ENCODE measurements at places on chromosomes 6 and 20.

DNA sequence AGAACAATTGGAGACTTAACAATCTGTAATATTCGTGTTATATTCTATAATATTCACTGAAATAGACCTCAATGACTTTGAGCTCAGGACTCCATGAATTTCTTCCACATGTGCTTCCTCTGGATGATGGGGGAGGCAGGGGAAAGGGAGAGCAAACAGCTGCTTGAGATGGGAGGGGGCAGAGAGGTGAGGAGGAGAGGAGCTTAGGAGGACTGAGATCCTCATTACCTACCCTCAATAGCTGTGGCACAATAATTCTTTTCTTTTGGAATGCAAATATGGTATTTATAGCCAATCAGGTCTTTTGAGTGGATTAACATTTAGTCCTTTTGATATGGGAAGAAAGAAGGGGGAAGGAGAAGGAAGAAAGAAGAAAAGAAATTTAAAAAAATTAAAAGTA is 64.1 kb upstream of the ZNF217 start:
- no peak for DNase-seq

GRCh38 chr6:159121486-159121885 is 47.7 kb upstream of the FNDC1 start:
- no peak for DNase-seq

DNA sequence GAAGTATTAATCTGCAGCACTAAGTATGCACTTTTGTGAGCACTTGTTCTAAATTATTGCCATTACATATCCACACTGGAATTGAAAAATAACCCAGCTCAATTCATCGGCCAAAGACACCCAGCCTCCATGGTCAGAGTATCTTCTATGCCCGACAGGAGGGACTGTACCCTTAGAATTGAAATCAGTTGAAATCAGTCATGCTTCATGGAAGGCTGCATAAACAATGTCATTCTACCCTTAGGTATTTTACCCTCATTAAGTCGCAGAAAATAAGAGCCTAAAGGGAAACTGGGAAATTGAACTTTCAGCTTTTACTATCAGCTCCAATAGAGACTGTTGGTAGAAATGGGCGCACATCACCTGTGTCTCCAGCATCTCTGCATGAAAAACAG is 2.9 kb upstream of the RAMACL start:
- DNase-seq: no peak

DNA sequence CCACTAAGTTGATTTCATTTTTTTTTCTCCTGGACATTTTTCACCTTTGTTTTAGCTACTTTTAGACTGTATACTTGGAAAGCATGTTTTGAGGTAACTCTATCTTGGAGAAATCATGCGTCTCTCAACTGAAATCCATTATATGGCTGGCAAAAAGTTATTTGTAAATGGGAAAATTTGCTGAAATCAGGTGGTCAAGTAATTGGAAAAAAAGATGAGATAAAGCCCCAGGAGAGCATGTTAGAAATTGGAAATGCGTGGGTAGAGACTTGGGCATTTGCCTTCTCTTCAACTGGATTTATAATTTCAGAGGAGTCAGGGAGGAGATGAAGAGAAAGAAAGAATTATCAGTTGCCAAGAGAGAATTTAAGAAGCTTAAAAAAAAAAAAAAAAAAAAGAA is 217.1 kb upstream of the MAP3K7 start:
- no peak for DNase-seq

DNA sequence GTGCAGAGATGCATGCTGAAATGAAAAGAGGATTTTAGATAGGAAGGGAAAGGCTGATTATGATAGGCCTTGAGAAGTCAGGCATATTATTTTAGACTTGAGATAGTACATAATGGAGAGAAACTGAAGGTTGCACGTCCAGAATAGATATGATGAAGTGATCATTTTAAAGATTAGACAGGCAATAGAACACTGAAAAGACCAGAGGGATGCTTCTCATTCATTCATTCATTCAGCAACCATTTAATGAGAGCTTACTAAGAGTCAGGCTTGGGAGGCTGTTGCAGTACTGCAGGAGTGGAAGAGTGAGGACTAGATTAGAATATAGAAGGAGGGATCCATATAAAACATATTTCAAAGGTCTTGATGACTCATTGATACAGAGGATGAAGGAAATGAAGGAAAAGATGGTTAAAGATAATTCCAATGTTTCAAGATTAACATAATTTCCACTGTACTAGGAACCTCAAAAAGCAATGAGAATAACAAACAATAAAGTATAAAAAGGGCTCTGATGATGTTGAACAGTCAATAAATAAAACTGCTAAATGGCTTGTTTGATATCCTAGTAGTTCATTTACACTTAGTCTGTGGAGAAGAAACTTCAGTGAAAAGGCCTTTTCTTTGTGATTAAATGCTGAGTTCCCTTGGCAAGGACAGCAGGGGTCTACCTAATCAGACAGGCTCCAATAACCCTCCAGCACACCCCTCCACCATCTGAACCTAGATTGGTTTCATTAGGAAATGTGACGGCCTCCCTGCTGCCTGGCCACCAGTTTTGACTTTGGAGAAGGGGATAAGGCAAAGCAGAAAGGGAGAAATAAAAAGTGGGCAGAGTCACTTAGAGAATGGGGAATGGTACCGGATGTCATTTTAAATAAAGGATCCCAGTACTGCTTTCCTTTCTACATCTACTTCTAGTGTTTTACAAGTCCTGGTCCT is 5.3 kb upstream of the FBXO9 start:
- no peak for DNase-seq

DNA sequence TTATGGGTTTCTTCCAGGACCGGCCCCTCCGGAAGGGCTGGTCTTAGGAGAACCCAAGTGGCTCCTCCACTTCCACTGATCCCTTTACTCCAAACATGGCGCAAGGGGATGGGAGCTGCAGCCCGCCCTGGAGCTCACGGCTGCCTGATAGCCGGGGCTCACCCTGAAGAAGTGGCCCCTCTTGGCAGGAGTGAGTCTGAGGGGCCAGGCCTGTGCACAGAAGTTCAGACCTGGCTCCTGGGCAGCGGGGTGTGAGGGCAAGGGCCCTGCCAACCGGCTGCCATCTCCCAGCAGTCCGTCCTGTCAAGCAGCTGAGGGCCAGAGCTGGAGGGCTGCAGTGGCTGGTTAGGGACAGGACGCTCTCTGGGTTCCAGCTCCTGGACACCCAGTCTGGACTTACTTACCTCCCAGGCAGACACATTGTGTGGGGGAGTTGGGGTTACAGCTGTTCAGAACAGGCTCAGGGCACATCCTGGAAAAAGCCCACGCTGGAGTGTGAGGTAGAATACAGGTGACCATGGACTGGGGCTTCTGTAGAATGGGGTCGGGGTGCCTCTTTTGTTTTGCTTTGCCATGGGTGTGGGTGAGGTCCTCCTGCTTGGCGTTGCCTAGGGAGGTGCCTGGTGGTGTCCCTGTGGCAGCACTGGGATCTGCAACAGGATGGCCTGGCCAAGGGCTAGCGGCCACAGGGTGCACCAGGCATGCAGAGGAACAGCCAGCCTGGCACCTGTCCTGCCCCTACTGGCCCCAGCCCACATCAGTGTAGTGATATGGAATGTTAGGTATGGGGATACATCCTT is 88.4 kb downstream of the ASXL1 start:
- no peak for DNase-seq

DNA sequence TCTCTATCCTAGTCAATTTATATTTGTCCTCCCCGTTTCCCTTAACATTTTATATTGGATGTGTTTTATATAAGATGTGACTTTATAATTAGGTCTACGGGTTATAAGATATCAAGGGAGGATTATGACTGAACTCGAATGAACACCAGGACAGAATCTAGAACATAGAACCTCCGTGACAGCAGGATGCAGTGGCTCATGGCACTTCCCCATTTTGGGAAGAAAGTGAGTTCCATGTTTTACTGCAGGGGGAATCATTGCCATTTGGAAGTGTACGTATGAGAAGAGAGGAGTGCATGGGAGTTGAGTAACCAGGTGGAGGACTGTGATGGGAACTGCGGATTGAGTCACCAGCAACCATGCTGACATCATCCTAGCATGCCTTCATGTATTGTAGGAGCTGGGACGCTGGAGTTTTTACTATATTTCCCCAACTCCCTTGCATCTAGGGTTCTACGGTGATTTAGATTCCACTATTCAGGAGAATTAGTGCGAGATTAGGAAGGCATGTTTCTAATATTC is 56.1 kb upstream of the FOXC1 start:
- DNase-seq: no peak

Measured in CD4-positive, alpha-beta T cell treated with Interleukin-4 for 1 hour (primary cell).